ENCODE measurements at places on chromosomes 16 and 17.
A peak's percentile ranks its signal among the peaks of the same experiment; 100 is the strongest.

DNA sequence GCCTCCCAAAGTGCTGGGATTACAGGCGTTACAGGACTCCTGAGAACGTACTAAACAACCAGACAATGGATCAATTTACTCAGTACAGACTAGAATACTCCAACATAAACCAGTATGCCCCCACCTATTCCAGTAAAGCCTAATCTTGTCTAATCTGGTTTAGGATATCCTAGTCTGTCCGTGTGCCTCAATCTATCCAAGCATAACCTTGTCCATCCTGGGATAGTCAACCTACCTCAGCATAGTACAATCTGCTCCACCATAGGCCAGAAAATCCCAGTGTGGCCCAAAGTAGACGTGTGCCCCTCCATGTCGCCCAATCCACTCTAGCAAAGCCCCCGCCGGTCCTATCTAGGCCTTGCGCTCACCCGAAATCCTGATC, 625 bp downstream of the DVL2 start:
- peak; percentile 46 for DNase-seq

- DNase-seq, result peak; percentile 53
These were observed 2.3 kb downstream of the GP1BA start for GRCh38 chr17:4934173-4934979.

- DNase-seq, result peak; percentile 66
These were observed 218.7 kb downstream of the NTN1 start for GRCh38 chr17:9239793-9240658.

GRCh38 chr17:35684055-35684802, 47.2 kb upstream of the RASL10B start:
- DNase-seq, result peak; percentile 39

GRCh38 chr17:7058831-7059447, 15.0 kb upstream of the SLC16A11 start:
- no peak for DNase-seq

DNA sequence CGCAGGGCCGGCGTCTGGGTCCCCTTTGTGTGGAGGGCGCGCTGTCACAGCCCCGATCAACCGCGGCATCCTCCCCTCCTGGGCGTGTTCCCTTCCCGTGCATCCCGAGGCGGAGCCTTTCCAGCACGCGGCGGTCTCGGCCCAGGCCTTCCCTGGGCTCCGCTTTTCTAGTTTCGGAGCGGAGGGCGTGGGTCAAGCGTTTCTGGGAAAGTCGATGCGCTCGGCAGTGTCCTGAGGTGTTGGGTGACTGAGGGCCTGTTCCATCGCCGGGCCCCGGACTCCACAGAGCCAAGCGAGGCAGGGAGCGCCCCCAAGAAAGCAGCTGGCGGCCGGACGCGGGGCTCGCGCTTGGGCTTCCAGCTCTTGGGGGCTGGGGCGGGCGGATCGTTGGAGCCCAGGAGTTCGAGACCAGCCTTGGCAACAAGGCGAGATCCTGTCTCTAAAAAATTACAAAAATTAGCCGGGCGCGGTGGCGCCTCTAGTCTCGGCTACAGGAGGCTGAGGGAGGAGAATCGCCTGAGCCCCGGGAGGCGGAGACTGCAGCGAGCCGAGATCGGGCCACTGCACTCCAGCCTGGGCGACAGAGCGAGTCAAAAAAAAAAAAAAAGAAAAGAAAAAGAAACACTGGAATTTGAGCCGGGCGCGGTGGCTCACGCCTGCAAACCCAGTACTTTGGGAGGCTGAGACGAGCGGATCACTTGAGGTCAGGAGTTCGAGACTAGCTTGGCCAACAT, 806 bp downstream of the IFT140 start:
- no peak for DNase-seq

- peak; percentile 65 for DNase-seq
These were observed 46.3 kb downstream of the DNAH9 start for GRCh38 chr17:11644265-11645212.

GRCh38 chr17:76261421-76262215, 3.5 kb upstream of the UBALD2 start:
- DNase-seq, result peak; percentile 60

- DNase-seq, result no peak
These were observed 16.1 kb downstream of the ZNF469 start for GRCh38 chr16:88398874-88399178.

GRCh38 chr17:51365090-51365489, 104.7 kb downstream of the UTP18 start:
- no peak for DNase-seq

- DNase-seq, result no peak
These were observed 155.3 kb downstream of the AIPL1 start for GRCh38 chr17:6279659-6280058.

- DNase-seq, result no peak
These were observed 70.5 kb upstream of the RASL10B start for GRCh38 chr17:35660902-35661301.

DNA sequence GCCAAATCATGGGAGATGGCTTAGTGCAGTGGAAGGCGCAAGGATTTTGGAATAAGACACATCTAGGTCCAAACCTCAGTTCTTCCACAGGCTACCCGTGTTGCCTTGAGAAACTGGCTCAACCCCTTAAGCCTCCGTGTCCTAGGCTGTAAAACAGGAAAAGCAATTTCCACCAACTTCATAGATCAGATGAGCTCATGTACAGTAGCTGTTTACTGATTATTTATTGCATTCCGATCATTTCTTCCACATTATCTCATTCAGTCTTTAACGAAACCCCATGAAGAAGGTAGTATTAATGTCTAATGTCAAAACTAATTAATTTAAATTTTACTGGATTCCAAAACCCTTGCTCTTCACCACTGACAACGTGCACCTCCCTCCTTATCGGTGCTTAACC, 231.6 kb downstream of the GRIN2A start:
- no peak for DNase-seq
